Left hindlimb (tissue), 1 donor: ENCODE measurements at places on chromosomes 11 and 22.

GRCh38 chr11:59267736-59268475, 55.2 kb upstream of the MPEG1 start:
- no peak for DNase-seq

- no peak for DNase-seq
Observed at GRCh38 chr11:126597041-126597440, 241.6 kb downstream of the ST3GAL4 start.

DNA sequence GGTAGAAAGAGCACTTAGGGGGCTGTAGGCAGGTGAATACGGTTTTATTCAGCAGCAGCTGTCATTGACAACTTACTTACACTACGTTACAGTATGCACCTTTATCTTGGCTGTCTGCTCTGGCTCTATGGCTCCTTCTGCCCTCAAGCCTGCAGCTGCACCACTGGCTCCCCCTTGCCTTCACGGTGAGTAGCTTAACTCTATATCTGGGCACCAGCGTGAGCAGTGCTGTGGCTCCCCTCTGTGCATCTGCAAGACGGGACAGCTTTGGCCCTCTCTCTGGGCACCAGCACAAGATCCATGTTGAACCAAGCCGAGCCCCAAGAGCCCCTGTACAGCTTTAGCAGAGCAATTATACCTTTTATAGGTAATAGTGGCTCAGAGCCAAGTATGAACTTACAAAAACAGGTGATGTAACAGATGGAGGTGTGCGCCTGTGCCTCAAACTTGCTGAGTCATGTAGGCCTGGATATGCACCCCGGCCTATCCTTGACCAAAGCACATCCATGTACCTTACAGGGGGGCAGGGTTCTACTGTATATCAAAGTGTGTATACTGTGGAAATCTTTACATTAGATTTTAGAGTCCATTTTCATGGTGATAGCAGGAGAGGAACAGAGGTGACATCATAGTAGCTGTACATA, 96.9 kb upstream of the CTSC start:
- no peak for DNase-seq

GRCh38 chr11:72706579-72706978, 32.4 kb upstream of the PDE2A start:
- no peak for DNase-seq

GRCh38 chr11:69771466-69771865, 3.7 kb downstream of the FGF4 start:
- no peak for DNase-seq

GRCh38 chr11:35324981-35325380, 94.4 kb downstream of the SLC1A2 start:
- no peak for DNase-seq

DNA sequence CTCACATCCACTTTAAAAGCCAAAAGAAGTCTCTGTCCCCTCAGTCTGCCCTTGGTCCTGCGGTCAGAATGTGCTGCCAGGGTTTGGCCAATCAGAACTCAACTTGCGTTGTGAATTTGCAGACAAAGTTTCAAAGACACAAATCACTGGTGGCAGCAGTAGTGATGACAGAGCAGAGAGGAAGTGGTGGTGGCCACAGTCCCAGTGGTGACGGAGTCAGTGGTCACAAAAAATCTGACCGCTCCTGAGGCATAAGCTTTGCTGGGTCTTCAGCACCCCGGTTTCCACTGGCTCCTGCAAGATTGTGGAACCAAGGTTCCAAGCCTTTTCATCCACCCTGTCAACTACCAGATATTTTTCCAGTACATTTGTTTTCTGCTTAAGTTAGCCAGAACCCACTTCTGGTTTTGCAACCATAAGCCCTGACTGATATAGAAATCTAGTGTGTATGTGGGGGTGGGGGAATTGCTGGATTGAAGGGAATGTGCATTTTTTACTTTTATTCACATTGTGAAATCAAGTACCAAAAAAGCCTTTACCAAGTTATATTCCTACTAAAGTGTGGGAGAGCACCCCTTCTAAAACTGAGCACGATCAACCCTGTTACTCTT, 112.3 kb downstream of the TMPRSS5 start:
- DNase-seq = peak; percentile 63

DNA sequence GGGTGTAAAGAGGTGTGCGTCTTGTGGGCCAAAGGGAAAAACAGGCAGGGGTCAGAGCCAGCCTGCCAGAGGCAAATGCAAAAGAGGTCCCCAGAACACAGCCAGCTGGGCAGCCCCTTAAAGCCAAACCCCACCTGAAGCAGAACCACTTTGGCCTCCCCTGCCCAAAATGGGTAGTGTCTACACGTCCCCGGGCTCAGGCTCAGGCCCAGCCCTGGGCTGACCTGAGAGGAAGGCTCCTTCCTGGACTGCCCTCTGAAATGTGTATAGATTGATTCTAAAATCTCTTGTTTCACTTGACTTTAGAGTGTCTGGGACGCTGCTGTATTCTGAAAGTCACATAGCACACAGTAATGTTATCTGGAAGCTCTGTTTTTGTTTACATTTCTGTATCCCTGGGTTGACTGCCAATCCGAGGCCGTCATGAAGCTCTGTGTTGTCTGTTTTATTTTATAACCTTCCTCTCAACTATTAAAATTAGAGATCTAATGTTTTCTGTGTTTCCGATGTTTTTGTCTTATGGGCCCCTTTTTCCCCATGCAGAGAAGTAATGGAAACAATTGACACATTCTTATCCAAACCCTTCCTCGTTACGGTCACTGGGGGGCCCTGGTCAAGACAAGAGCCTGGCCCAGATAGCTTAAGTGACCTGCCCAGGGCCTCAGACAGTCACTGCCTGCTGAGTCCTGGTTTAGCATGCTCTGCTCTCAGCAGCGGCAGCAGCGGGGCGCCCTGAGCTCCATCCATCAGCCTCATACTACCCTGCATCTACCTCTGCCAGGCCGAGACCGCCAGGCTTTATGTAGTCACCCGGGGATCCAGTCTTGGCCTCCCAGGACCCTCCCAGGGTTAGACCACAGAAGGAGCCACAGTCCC, 10.1 kb downstream of the OVOL1 start:
- DNase-seq = no peak

- no peak for DNase-seq
Observed at GRCh38 chr11:61773356-61773755, 19.0 kb downstream of the TMEM258 start.

DNA sequence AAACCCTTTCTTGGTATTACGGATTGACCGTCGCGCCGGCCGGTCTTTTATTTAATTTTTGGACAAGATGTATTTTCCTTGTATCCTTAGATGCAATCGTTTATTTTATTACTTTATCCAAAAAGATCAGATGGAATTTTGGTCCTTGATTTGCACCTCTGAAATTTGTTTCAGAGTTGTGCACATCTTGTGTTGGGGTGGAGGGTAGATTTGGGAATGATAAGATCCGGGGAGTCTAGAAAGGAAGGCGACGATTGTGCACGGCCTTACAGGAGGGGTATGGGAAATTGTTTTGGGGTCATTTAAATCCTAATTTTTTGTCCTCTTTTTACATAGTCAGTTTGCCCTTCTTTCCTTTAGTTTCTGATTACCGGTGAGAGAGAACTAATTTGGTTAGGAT, 1.4 kb downstream of the KDM2A start:
- DNase-seq = no peak

GRCh38 chr11:44840521-44841251, 110.0 kb downstream of the TP53I11 start:
- DNase-seq = no peak

DNA sequence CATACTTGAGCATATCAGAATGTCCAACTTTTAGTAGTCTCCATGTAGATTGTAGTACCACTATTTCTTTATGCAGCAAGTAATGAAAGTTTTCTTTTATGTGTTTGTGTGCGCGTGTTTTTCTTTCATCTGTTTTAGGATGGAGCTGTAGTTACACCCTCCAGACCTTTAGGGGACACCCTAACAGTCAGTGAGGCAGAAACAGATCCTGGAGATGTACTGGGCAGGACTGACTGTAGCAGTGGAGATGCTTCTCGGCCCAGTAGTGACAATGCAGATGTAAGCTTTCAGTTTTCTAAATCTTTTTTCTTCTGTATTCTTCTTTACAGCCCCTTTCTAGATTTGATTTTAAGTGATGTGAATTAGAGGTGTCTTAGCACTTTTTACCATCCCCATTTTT, 79.9 kb upstream of the GRIK4 start:
- DNase-seq = no peak

GRCh38 chr11:67054836-67055523, 1.7 kb upstream of the RHOD start:
- no peak for DNase-seq

- DNase-seq = no peak
Observed at GRCh38 chr11:15493921-15494620, 379.3 kb downstream of the INSC start.

DNA sequence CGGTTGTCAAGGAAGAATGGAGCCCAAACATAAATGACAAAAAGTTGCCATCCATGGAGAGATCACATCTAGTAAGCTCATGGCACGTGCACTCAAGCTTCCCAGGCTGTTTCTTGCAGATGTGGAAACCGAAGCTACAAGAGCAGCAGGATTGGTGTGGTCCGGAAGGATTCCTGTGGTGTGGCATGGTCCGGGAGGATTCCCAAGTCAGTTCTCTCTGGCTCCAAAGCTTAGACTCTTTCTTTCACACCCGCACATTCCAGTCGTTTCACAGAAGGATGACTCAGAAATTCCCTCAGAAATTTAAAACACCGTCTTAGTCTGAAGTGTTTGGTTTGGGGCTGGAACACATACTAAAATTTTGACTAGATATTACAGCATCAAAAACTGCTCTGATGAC, 78.0 kb upstream of the DRD2 start:
- DNase-seq = peak; percentile 69

- DNase-seq = no peak
Observed at GRCh38 chr11:121157756-121158155, 56.7 kb downstream of the TECTA start.

GRCh38 chr22:37485395-37486223, 575 bp downstream of the MFNG start:
- no peak for DNase-seq
